ENCODE measurements at places on chromosomes 3 and 15. TPM values are rescaled to one million over a fixed set of nuclear protein-coding genes. Genes with fewer than 3 reads are reported as not detected.

The NRROS gene
- 0.72 TPM for total RNA-seq

The HRG gene
- total RNA-seq: not detected

The THAP10 gene
- 2.3 TPM for total RNA-seq

The CD96 gene
- total RNA-seq: 0.20 TPM

The DPPA2 gene
- 1.4 TPM for total RNA-seq

The WDR73 gene
- 47.5 TPM for total RNA-seq

DNA sequence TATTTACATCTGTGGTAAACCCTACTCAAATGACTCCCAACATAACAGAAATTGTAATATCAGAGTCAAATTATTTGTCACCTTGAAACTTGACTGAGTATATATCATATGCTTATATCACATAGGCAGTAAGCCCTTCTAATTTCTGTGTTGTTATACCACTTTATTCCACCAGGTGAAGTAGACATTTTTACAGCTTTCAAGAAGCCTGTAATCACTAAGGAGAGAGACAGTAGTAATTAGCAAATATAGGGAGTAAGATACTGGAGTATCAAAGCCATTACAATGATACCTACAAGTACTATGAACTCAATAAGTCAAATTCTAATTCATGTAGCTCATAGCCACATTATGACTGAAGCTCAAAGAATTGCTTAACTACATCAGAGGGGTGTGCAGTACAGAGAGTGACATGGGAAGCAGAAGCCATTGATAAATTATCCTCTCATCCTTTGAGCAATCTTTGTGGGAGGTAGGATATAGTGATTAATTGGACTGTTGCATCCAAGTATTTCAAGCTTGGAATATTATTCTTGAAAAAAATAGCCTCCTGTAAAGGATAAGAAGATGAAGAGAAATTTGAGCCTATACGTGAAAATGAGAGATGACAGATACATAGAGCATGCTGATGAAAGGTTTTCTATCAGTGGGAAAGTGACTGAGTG is 1005.9 kb downstream of the ZPLD1 start:
- no peak overlapping the region for H3K4me3 ChIP-seq
- no peaks in the 10 kb centered on the region for H3K27me3 ChIP-seq
- H3K27ac ChIP-seq: no peak overlapping the region
- H3K36me3 ChIP-seq: peaks cover 4% of the 10 kb centered on the region
- peaks cover 10% of the 10 kb centered on the region for H3K4me1 ChIP-seq

DNA sequence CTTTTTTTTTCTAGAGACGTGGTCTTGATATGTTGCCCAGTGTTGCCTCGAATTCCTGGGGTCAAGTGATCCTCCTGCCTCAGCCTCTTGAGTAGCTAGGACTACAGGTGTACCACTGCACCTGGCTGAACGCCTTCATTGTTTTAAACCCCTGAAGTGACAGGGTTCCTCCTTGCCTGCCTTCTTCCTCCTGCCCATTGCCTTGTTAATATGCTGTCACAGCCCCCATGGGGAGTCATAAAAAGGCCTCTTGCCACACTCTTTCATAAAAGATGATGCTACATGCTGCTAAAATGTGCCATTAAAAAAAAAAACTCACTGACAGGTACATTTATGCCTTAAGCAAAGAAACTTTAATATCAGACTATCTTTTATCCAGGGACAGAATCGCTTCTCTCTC is 116.8 kb upstream of the SKOR1 start:
- H3K36me3 ChIP-seq: peaks cover 19% of the 10 kb centered on the region
- no peak overlapping the region for H3K4me3 ChIP-seq
- no peaks in the 10 kb centered on the region for H3K27me3 ChIP-seq
- no peak overlapping the region for H3K27ac ChIP-seq

- no peaks in the 10 kb centered on the region for H3K27me3 ChIP-seq
- peaks cover 10% of the 10 kb centered on the region for H3K4me1 ChIP-seq
- H3K4me3 ChIP-seq: no peak overlapping the region
- no peak overlapping the region for H3K27ac ChIP-seq
Observed at GRCh38 chr15:88830016-88830415, 26.8 kb downstream of the ACAN start.

DNA sequence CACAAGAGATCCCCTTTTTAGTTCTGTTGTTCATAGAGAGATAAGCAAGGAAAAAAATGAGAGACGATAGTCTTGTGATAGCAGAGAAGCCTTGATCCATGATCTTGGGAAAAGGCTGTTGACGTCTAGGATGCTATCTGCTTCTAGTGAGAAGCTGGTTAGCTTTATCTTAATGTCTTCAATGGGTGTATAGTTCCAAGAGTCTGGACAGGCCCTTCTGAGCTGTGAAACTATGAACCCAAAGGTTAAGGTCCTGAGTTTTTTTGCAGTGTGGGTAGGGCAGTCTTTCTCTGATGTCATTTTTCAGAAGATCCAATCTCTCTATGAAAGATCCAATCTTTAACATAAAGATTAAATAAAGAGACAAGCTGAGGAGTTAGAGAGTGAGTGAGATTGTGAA is 10.5 kb upstream of the NOX5 start:
- H3K4me3 ChIP-seq: no peak overlapping the region
- DNase-seq: no peak
- H3K27ac ChIP-seq: no peak overlapping the region
- H3K4me1 ChIP-seq: peaks cover 13% of the 10 kb centered on the region

DNA sequence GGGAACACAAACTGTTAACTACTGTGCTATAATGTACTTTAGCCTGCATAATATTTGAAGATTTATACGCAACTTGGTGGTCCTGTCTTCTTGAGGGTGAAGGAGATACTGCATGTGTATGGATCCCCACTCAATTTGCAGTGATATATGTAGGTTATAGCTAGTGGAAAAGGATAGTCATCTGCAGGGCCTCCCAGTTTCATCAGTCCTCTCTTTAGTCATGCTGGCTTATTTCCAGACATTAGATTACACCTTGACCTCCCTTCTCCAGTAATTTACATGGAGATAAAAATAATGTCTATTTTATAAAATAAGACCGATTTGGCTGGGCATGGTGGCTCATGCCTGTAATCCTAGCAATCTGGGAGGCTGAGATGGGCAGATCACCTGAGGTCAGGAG is 3.7 kb downstream of the NR1D2 start:
- H3K27me3 ChIP-seq: no peaks in the 10 kb centered on the region
- no peak for DNase-seq
- no peak overlapping the region for H3K27ac ChIP-seq

DNA sequence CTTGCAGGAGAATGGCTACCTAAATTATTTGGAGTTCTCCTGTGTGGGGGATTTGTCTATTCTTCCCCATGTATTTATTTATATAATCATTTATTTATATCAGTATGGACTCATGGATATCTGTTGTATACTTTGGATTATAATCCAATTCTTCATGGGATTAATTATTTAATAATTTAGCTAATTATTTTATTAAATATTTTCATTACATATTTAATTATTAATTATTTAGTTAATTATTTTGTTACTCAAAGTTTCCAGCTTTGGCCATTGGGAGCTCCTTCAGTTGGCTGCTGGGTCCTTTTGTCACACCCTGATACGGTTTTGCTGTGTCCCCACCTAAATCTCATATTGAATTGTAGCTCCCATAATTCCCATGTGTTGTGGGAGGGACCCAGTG is 3.3 kb upstream of the PRR20G start:
- no peak for DNase-seq
- no peaks in the 10 kb centered on the region for H3K4me1 ChIP-seq
- no peak overlapping the region for H3K27ac ChIP-seq
- H3K4me3 ChIP-seq: no peak overlapping the region
- peaks cover 23% of the 10 kb centered on the region for H3K27me3 ChIP-seq

GRCh38 chr3:183159333-183159732 is 3.2 kb downstream of the LAMP3 start:
- no peaks in the 10 kb centered on the region for H3K36me3 ChIP-seq
- peak overlapping the region; percentile 0 for H3K27ac ChIP-seq
- H3K4me3 ChIP-seq: no peak overlapping the region
- H3K4me1 ChIP-seq: peaks cover 11% of the 10 kb centered on the region
- no peak for DNase-seq

DNA sequence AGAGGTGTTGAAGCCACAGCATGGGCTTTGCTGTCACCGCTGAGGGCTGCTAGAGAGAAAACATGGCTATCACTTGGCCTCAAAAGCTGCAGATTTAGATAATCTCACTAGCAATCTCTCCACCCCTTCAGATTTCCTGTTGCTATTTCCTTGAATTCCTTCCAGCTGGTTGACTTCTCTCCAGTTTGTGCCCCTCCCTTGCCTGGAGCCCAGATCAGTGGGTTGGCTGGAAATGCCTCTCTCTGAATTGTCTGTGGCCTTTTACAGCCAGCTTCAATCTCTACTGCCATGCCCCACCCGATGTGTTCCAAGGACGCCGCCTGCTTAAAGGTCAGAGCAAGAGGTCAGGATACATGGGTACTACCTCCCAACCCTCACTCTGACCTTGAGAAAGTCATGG is 294.1 kb downstream of the NTRK3 start:
- no peak overlapping the region for H3K27ac ChIP-seq
- peaks cover 6% of the 10 kb centered on the region for H3K4me1 ChIP-seq
- H3K4me3 ChIP-seq: no peak overlapping the region
- H3K36me3 ChIP-seq: no peaks in the 10 kb centered on the region
- no peak for DNase-seq

GRCh38 chr3:105580296-105580965 is 213.7 kb downstream of the ALCAM start:
- H3K27me3 ChIP-seq: no peaks in the 10 kb centered on the region
- no peak overlapping the region for H3K27ac ChIP-seq
- no peak for DNase-seq
- H3K4me3 ChIP-seq: no peak overlapping the region
- H3K4me1 ChIP-seq: no peaks in the 10 kb centered on the region

- peaks cover 5% of the 10 kb centered on the region for H3K4me1 ChIP-seq
- H3K36me3 ChIP-seq: peaks cover 9% of the 10 kb centered on the region
- no peak overlapping the region for H3K4me3 ChIP-seq
- no peaks in the 10 kb centered on the region for H3K27me3 ChIP-seq
Observed at GRCh38 chr3:4690277-4690676, 197.1 kb downstream of the ITPR1 start.

DNA sequence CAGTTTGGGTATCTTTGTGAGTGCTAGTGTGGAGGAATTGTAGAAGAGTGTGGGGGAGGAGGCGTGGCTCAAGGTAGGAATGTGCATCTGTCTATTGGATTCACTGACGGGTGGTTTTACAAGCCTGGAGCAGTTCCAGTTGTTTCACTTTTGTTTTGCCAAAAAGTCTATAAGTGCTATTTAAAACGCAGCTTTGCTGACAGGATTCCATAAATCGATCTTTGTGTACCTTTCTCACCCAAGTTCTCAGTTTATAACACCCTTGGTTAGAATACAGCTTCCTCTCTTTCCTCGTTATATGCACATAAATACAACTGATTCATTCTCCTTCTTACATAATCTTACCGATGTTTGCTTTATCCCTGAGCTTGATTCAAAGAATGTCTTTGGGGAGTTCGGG is 123.2 kb upstream of the UBE2E2 start:
- H3K4me3 ChIP-seq: no peak overlapping the region
- DNase-seq: no peak
- H3K4me1 ChIP-seq: peaks cover 32% of the 10 kb centered on the region

Data from mesothelial cell of epicardium (in vitro differentiated cells).